ENCODE measurements at places on chromosomes 1 and 21. TPM values are rescaled to one million over a fixed set of nuclear protein-coding genes. Genes with fewer than 3 reads are reported as not detected.

Gene NDUFS2
- total RNA-seq, result 168 TPM

Gene PIAS3
- 10.2 TPM for total RNA-seq

Gene LPAR3
- 1.4 TPM for total RNA-seq

Gene TRIM58
- 33.5 TPM for total RNA-seq

Gene SPOCD1
- 86.6 TPM for total RNA-seq

Gene OLIG1
- not detected for total RNA-seq

Gene PTPN7
- total RNA-seq, result 1.5 TPM

Gene CLCA2
- not detected for total RNA-seq

Gene S100A3
- 9.0 TPM for total RNA-seq

Gene CA6
- not detected for total RNA-seq

Gene C1QA
- total RNA-seq, result not detected

Gene PRAMEF18
- total RNA-seq, result not detected

Gene SFN
- 1.8 TPM for total RNA-seq

Gene DNAJC11
- total RNA-seq, result 45.7 TPM

Gene JAM2
- total RNA-seq, result 0.42 TPM

Gene COL6A2
- 480 TPM for total RNA-seq

Gene LY9
- total RNA-seq, result 0.06 TPM

Gene B3GALT2
- total RNA-seq, result not detected

Gene NES
- 0.51 TPM for total RNA-seq

Gene ZNF362
- 6.5 TPM for total RNA-seq

Gene GBP6
- 0.11 TPM for total RNA-seq

Gene GFI1
- total RNA-seq, result 0.06 TPM

Gene TMEM167B
- total RNA-seq, result 27.9 TPM

Gene PDC
- not detected for total RNA-seq

Gene MAB21L3
- 2.7 TPM for total RNA-seq

Gene MEGF6
- 5.1 TPM for total RNA-seq

Gene TMEM240
- 0.11 TPM for total RNA-seq

Gene ATP6V1G3
- not detected for total RNA-seq

Gene IPO9
- total RNA-seq, result 22.4 TPM

Gene TPR
- 109 TPM for total RNA-seq

Gene GBP4
- total RNA-seq, result 8.3 TPM

Gene PADI1
- 2.5 TPM for total RNA-seq

Gene BNIPL
- 0.60 TPM for total RNA-seq

Gene AGMAT
- total RNA-seq, result 4.3 TPM

Gene MRPL20
- 303 TPM for total RNA-seq

Gene LRP8
- 26.9 TPM for total RNA-seq

Gene SPRR2G
- total RNA-seq, result not detected

Gene COL8A2
- total RNA-seq, result 2.2 TPM

Gene NENF
- total RNA-seq, result 77.8 TPM

Gene RUSC1
- total RNA-seq, result 17.1 TPM

Gene SH2D5
- 1.3 TPM for total RNA-seq
